ENCODE measurements at places on chromosomes 1 and 21. TPM values are rescaled to one million over a fixed set of nuclear protein-coding genes. Genes with fewer than 3 reads are reported as not detected.

Gene OVAAL
- total RNA-seq = not detected

Gene VCAM1
- total RNA-seq = 0.22 TPM

Gene WASF2
- 127 TPM for total RNA-seq

Gene SEMA4A
- total RNA-seq = 4.6 TPM

Gene NFASC
- 0.12 TPM for total RNA-seq

Gene LEFTY2
- not detected for total RNA-seq

Gene OR6N1
- total RNA-seq = not detected

Gene HUNK
- not detected for total RNA-seq

Gene RXRG
- total RNA-seq = not detected

Gene S100A12
- total RNA-seq = not detected

Gene OR14A2
- not detected for total RNA-seq

Gene GSTM1
- total RNA-seq = 72.8 TPM

Gene TSEN15
- total RNA-seq = 50.1 TPM

Gene VAMP3
- 37.1 TPM for total RNA-seq

Gene HSD3B2
- total RNA-seq = not detected

Gene ST6GALNAC3
- not detected for total RNA-seq

Gene RAB13
- 1.3 TPM for total RNA-seq

Gene KRTAP13-2
- total RNA-seq = not detected

Gene DDR2
- total RNA-seq = 0.51 TPM

Gene OR6K3
- total RNA-seq = not detected

Gene KCNJ6
- not detected for total RNA-seq

Gene SDC3
- 0.25 TPM for total RNA-seq

Gene NR1I3
- not detected for total RNA-seq

Gene LCE2A
- total RNA-seq = not detected

Gene CYP4A11
- not detected for total RNA-seq

Gene SPRR2A
- total RNA-seq = not detected

Gene LCE3D
- total RNA-seq = not detected

Gene EXO5
- 19.6 TPM for total RNA-seq

Gene ANKRD34A
- 2.3 TPM for total RNA-seq

Gene RAB4A
- 25.1 TPM for total RNA-seq

Gene CKS1B
- 112 TPM for total RNA-seq

Gene PRR9
- total RNA-seq = not detected

Gene DENND2C
- 0.15 TPM for total RNA-seq

Gene AIM2
- total RNA-seq = 11.6 TPM

Gene RAB42
- not detected for total RNA-seq

Gene HTR1D
- total RNA-seq = not detected

Gene CAMK1G
- total RNA-seq = not detected

Gene TNFAIP8L2
- total RNA-seq = 37.2 TPM

Gene MIXL1
- total RNA-seq = not detected

Gene LCE3E
- not detected for total RNA-seq

Gene FCAMR
- total RNA-seq = 0.15 TPM

Gene GPR89B
- total RNA-seq = 25.6 TPM

Gene ABL2
- total RNA-seq = 12.6 TPM

All from T-helper 1 cell treated with Interleukin-12 subunit alpha and Interleukin-12 subunit beta and Interleukin-4 antibody, amounts not matched to agents 30 ng/mL and 1 ng/mL, for 36 hours (primary cell).